ENCODE measurements at places on chromosomes 3 and 15.

- no peak for DNase-seq
Measured at GRCh38 chr3:30720586-30721313, 114.3 kb downstream of the TGFBR2 start.

GRCh38 chr3:171980578-171981270 is 58.7 kb upstream of the FNDC3B start:
- no peak for DNase-seq

DNA sequence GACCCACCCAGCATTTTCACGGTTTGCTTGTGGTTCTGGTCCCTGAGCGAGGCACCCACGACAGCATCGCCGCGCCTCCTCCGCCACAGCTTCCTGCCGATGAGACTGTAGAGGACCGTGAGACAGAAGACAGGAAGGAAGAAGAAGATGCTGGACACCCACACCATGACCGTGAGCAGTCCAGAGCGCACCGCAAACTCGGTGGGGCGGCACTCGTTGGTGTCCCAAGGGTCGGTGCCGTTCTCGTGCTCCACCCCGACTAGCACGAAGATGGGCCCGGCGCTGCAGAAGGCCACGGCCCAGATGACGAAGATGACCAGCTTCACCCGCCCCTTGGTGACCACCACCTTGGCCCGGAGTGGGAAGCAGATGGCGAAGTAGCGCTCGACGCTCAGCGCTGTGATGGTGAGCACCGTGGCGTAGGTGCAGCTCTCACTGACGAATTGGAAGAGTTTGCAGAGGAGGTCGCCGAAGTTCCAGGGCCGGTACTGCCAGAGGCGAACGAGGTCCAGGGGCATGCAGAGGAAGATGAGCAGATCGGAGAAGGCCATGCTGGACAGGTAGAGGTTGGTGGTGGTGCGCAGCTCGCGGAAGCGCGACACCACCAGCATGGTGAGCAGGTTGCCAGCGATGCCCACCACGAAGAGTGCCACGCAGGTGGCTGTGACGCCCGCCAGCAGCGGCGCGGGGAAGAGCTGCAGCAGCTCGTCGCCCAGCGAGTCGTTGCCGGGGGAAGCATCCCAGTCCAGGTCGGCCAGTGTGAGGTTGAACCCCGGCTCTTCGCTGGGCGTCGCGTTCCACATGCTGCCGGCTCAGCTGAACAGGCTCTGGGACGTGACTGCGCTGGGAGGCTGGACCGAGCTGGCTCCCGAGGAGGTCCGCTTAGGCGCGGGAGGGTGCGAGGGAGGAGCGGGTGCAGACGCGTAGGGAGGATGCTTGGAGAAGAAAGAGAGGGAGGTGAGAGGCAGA is at the start of gene GHSR:
Gene GHSR, minus strand, starts transcription at position 846 of the 969 bp plus-strand sequence. Its CDS starts 43 bp downstream, at position 803.
- DNase-seq = no peak

GRCh38 chr15:73941871-73942635 is 15.8 kb downstream of the LOXL1 start:
- DNase-seq = no peak

GRCh38 chr3:71786551-71786950 is 1.6 kb upstream of the PROK2 start:
- DNase-seq = no peak

GRCh38 chr15:61196711-61197586 is 32.2 kb downstream of the RORA start:
- DNase-seq = no peak

GRCh38 chr3:21795152-21795837 is 44.3 kb upstream of the ZNF385D start:
- no peak for DNase-seq

- DNase-seq = no peak
Measured at GRCh38 chr15:25705433-25706115, 157.6 kb downstream of the ATP10A start.

- no peak for DNase-seq
Measured at GRCh38 chr3:60294181-60294580, 957.1 kb downstream of the FHIT start.

DNA sequence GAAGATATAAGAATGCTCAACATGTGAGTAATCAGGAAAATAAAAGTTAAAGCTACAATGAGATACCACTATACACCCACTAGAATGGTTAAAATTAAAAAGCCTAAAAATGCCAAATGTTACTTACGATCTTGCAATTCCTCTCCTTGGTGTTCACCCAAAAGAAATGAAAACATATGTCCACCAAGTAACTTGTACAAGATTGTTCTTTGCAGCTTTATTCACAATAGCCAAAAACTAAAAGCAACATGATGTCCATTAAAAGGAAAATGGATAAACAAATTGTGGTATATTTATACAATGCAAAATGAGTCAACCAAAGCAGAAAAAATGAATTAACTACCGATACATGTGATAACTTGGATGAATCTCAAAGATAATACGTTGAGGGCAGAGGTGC is 301.6 kb upstream of the THBS1 start:
- no peak for DNase-seq

- no peak for DNase-seq
Measured at GRCh38 chr3:52530918-52531826, 2.5 kb downstream of the NT5DC2 start.

DNA sequence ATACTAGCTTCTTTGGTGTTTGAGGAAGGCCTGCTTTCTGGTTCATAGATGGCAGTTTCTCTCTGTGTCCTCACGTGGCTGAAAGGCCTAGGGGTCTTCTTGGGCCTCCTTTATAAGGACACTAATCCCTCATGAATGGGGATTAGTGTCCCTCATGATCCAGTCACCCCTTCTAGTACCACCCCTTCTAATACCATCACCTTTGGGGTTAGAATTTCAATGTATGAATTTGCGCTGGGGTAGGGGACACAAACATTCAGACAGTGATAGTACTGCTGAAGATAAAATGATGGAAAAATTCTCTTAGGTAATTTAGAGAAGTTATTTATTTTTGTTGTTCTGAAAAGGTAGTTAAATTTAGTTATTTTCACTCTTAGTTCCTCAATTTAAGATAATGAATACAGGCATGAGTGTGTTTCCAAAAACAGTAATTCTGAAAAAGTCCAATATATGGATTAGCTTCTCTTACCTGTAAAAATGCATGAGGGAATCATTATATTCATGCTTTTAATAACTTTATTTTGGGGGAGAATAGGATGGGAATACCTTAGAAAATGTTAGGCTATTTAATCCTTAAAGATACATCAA is 103.6 kb downstream of the FNDC3B start:
- DNase-seq = no peak

- no peak for DNase-seq
Measured at GRCh38 chr3:197375001-197375441, 76.6 kb upstream of the DLG1 start.

GRCh38 chr15:49438962-49439631 is 16.1 kb downstream of the FGF7 start:
- no peak for DNase-seq

DNA sequence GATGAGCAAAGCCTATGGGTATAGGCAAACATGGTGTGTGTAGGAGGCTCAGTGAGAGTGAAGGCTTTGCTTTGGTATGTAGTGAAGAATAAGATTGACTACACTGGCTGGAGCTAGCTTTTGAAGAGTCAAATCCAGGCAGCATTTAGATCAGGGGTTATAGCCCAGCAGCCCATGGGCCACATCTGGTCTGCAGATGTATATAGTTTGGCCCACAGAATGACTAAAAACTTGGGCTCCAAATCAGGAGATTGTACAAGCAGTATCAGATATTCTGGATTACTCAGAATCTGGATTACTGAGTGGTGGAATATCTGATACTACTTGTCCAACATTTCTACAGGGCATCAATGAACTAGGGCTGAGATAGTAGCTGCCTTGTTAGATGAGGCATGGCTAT is 92.9 kb upstream of the FGF7 start:
- no peak for DNase-seq

DNA sequence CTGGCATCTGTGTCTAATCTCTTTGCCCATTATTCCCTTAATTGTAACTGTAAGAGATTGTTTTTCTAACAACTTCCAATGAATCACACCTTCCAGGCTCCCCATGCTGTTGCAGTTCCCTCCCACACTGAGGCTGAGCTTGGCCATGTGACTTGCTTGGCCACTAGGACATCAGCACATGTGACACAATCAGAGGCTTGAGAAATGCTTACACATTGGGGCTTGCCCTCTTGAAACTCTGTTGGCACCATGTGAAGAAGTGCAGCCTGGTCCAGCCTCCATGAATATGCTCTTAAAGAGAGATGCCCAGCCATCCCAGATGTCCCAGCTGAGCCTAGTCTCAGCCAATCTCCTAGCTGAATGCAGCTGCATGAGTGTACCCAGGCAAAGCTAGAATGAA is 326.8 kb upstream of the SOX2 start:
- DNase-seq = no peak

DNA sequence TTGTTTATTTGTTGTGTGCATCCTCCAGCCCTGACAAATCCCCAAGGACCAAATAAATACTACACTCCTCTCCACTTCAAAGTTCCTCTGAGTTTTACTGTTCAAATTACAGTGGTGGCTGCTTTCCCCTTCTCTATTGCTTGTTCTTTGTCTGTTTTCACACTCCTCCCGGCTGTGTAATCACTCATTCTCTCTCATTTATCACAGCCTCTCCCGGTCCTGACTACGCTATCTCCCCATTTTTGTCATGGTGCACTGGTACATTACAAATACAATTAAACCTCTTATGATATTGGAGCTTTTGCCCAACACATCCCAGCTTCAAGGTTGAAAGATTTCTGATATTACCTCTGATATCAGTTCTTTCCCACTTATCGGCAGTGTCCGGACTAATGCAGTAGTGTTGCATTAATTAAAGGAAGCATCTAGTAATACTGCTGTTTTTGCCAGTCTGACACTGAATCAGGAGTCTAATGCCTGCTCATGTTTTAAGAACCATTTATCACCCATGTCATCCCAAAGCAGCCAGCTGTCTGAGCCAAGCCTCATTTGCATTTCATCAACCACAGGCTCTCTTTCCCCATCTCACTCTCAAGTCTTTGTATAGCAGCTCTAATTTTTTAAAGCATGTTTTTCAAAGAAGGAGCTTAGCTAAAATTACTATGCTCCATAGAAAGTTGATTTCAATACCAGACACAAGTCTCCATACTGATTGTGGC is 740.5 kb downstream of the ROBO2 start:
- no peak for DNase-seq

- DNase-seq = no peak
Measured at GRCh38 chr3:13046569-13047274, 26.5 kb downstream of the IQSEC1 start.

DNA sequence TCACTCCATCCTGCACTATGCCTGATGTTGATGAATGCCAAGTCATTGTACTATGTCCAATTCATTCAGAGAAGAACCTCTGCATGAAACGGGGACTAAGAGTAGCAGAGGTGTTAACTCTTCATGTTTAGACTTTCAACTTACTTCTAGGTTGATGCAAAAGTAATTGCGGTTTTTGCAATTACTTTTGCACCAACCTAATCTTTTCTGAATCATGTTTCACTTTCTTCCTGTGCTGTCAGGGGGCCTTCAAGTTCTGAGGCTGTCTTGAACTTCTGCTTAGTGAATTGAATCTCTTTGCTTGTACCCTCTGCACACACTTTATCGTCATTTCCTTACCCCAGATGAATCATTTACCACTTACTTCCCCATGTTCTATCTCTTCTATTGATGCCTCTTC is 636.2 kb downstream of the NAALADL2 start:
- DNase-seq = no peak

DNA sequence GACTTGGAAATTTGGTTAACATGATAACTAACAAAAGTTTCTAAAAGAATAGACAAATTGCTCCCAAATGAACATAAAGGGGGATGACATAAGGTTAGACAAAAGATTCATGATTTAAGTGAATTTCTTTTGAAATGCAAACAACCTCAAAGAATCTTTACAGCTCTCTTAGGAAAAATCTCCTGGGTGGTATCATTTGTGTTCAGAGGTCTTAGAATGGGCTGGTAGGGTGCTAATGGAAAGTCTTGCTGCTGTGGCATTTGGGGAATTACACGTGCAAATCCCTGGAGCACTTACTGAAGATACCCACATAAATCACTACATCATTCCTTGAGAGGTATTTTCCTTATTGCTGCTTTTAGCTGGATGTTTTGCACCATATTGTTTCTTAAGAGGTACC is 14.4 kb upstream of the ROBO2 start:
- DNase-seq = no peak

DNA sequence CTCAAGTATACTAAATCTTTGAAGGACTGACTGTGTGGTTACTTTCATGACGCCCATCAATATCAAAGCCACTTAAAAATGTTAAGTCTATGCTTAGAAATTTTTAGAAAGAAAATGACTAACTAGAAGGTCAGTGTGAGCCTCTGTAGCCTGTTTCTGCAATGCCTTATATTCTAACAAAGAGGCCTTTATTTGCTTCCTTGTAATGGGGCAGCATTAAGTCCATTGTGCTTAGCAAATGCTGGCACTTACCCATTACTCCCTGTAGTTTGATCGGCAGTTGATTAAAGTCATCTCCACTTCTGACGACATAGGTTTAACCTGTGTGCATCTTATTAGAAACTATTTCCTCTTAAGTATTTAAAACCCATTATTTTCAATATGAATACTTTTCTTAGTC is 91.6 kb upstream of the FAM98B start:
- DNase-seq = no peak
